ENCODE measurements at places on chromosomes 7 and 10. TPM values are rescaled to one million over a fixed set of nuclear protein-coding genes. Genes with fewer than 3 reads are reported as not detected.

DNA sequence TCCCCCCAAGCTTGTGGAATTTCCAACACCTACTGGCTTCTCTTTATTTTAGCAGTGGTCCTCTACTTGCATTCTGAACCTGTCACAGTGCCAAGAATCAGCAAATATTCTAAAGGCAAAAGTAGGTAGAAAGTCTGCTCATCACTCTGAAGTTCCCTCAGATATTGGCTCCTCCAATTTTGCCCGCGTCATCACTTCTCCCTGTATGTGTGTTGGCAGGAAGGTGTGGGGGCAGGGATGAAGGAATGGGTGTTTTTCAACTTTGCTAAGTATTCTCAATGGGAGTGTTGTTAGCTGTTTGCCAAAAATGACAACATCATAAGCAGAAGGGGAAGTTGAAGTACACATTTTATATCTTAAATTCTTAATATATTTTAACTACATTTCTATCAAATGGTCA, 226.2 kb downstream of the POLR1F start:
- DNase-seq: no peak
- no peaks in the 10 kb centered on the region for H3K4me1 ChIP-seq
- no peaks in the 10 kb centered on the region for H3K27me3 ChIP-seq
- H3K36me3 ChIP-seq: no peaks in the 10 kb centered on the region
- no peak overlapping the region for H3K27ac ChIP-seq
- H3K4me3 ChIP-seq: no peak overlapping the region

DNA sequence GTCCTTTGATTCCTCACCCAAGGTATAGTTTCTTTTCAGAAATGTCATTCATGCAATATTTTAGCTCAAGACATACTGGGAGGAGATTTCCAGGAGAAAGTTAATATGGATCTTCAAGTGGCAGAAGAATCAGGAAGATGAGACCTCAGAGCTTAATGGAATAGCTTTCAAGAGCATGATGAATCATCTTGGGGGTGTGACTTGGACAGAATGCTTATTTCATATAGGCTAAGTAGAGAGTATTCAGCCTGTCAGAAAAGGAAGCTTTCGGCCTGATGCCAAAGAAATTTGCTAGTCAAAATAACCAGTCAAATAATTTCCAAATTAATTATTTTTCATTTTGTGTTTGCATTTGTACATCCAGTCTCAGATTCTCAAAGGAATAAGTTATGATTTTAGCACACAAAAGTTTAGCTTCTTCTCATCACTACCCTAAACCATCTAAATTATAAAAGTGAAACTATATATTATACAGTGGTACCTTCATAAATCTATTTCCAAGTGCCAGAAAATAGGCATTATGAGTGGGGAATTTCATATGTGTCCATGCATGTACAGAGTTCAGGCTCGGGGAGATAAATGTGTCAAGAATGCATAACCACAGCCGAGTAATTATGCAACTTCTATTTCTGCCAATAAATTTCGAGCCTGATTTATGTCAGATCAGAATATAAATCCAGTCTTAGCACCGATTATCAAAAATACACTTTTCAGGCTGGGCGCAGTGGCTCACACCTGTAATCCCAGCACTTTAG, 27.3 kb upstream of the CALD1 start:
- no peak overlapping the region for H3K4me3 ChIP-seq
- DNase-seq: peak; percentile 64
- H3K27ac ChIP-seq: no peak overlapping the region
- H3K4me1 ChIP-seq: peaks cover 5% of the 10 kb centered on the region
- H3K36me3 ChIP-seq: no peaks in the 10 kb centered on the region

- no peak overlapping the region for H3K27ac ChIP-seq
- H3K36me3 ChIP-seq: no peaks in the 10 kb centered on the region
- H3K4me3 ChIP-seq: no peak overlapping the region
- peaks cover 7% of the 10 kb centered on the region for H3K4me1 ChIP-seq
- no peaks in the 10 kb centered on the region for H3K27me3 ChIP-seq
- peak; percentile 88 for DNase-seq
Observed at GRCh38 chr7:129271500-129272355, 46.9 kb downstream of the AHCYL2 start.

DNA sequence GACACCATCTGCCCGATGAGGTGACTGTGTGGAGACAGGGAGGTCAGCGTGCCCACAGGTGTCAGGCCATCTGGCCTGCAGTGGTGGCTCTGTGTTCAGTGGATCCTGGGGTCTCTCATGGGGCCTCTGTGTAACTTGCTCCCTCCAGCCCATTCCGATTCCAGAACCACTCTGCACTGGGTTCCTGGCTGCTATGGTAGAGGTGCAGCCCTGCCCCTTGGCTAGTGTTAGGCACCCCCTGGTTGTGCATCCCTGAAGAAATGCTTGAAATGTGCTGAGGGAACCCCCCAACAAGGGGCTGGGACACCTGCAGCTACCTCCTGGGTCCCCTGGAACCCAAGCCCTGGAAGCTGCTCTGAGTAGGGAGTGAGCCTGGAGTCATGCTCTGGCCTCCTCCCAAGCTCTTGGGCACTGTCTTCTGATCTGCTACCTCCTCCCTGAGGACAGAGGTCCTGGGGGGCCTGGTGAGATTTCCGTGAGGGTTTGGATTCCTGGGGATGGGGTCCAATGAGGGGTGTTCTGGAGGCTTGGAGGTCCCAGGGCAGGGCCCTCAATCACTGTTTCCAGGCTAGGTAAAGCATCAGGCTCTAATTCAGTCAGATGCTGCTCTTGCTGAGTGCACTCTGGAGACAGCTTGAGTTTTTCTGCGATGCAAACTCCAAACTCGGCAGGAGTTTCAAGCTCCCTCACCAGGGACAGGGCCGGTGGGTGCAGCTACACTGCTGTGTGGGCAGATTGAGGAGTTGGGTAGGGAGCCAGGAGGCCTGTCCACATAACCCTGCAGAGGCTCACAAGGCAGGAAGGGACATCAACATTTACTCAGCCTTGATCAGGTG, 27.7 kb downstream of the RAMP3 start:
- H3K4me1 ChIP-seq: no peaks in the 10 kb centered on the region
- no peaks in the 10 kb centered on the region for H3K36me3 ChIP-seq
- no peak for DNase-seq
- no peaks in the 10 kb centered on the region for H3K27me3 ChIP-seq

The SH2B2 gene
- 11.3 TPM for total RNA-seq

The CYP3A7 gene
- not detected for total RNA-seq

The NKX1-2 gene
- not detected for total RNA-seq

Data from A673 (cell line).